Kidney (tissue), 22 donors: ENCODE measurements at places on chromosomes 4 and X. TPM values are rescaled to one million over a fixed set of nuclear protein-coding genes. Genes with fewer than 3 reads are reported as not detected.

The BTC gene
- 6.0 TPM for polyA plus RNA-seq

The HEPH gene
- 6.2 TPM for polyA plus RNA-seq

The VSIG1 gene
- not detected for polyA plus RNA-seq

The FRG2 gene
- not detected for polyA plus RNA-seq

The AFF2 gene
- 0.09 TPM for polyA plus RNA-seq

The LONRF3 gene
- polyA plus RNA-seq: 0.67 TPM

The ADAM29 gene
- polyA plus RNA-seq: not detected

The ADGRG2 gene
- polyA plus RNA-seq: not detected

- no peaks in the 10 kb centered on the region for H3K4me1 ChIP-seq
- no peak for DNase-seq
- H3K36me3 ChIP-seq: no peaks in the 10 kb centered on the region
Measured at GRCh38 chr4:55346851-55347255, 811 bp downstream of the SRD5A3 start.

GRCh38 chr4:47553329-47554125 is 68.5 kb downstream of the ATP10D start:
- peaks cover 23% of the 10 kb centered on the region for H3K36me3 ChIP-seq
- no peak overlapping the region for H3K27ac ChIP-seq
- H3K4me1 ChIP-seq: no peaks in the 10 kb centered on the region
- no peak for DNase-seq

DNA sequence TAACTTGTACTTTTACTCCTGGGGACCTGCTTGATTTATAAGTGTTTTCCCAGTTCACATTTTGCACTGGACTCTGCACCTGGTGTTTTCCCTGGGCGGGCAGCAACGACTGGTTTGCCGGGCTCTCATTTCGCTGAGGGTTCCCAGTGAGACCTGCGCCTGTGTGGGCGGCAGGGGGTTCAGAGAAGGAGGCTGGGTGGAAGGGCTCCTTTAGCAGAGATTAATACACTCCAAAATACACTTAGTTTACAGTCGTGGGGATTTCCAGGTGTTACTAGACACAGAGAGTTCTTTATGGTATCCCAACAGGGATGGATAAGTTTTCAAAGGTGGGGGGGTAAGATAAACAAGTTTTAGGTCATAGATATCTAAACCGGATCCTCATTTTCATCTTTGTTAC is 53.0 kb upstream of the SHISA3 start:
- H3K27ac ChIP-seq: no peak overlapping the region
- DNase-seq: peak; percentile 79

DNA sequence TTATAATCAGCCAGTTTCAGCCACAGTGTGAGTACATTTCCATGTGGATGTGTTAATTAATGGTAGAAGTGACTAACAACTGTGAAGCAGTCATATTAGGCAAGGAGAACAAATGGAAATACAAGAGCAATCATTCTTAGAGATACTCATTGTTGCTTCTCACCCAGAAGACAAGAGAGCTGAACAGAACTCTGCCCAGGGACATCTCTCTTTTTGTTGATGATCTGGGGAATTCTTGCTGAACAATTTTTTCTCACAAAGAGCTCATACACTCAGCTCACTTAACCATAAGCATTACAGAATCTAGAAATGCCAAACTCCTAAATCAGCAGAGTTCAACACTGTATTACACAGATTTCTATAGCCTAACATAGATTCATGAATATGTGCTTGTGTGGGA is 150.1 kb downstream of the COMMD8 start:
- no peak overlapping the region for H3K4me3 ChIP-seq
- DNase-seq: no peak
- H3K36me3 ChIP-seq: no peaks in the 10 kb centered on the region
- no peak overlapping the region for H3K27ac ChIP-seq
- H3K27me3 ChIP-seq: no peaks in the 10 kb centered on the region
- no peaks in the 10 kb centered on the region for H3K4me1 ChIP-seq

DNA sequence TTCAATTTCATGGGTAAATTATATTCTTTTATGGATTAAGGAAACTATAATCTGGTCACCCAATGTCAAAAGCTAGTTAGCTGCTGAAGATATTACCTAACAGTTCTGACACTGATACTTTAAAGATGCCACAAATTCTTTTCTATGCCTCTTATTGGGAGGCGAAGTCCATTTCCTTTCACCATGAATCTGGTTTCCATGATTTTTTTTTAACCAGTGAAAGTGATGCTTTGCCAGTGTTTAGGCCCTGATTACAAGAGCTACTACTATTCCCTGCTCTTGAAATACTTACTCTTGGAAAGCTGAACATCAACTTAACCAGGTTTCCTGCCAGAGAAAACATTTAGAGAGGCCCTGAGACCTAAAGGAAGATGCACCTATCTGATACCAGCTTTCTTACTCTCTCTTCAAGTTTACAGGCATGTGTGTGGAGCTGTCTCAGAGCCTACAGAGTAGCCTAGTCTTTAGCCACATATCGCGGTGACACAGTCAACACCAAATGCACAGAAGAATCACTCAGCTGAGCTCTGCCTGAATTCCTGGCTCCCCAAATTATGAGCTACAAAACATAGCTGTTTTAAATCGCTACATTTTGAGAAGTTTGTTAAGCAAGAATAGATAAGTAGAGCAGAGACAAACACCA is 1280.8 kb downstream of the PCDH7 start:
- H3K36me3 ChIP-seq: no peaks in the 10 kb centered on the region
- DNase-seq: no peak
- H3K27me3 ChIP-seq: no peaks in the 10 kb centered on the region
- no peaks in the 10 kb centered on the region for H3K4me1 ChIP-seq
- no peak overlapping the region for H3K4me3 ChIP-seq

DNA sequence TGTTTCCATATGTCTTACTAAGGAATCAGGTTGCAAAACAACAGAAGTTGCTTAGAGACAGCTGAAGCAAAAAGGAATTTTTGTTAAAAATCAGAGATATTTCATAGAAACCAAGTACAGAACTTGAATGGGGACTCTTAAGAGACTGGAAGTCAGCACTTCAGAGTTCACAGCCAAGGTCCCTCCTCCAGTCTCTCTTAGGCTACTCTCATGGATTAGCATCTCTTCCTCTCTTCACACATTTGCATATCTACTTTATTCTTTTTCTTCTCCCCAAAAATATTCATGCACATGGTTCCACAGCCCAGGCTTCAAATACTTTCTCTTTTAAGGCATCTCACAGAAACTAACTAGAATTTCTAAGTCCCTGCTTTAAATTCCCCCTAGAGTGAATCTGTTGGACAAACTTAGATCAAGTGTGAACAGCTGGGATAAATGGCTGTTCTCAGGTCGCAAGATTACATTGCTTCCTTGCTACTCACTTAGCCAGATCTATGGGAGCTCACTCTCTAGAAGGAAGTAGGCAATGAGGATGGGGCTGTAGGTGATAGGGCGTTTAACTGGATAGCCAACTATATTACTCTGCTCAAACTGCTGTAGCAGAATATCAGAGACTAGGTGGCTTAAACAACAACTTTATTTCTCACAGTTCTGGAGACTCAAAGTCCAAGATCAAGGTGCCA is 73.7 kb upstream of the GALNT7 start:
- no peak overlapping the region for H3K27ac ChIP-seq
- DNase-seq: no peak
- H3K36me3 ChIP-seq: no peaks in the 10 kb centered on the region
- no peaks in the 10 kb centered on the region for H3K27me3 ChIP-seq

- no peaks in the 10 kb centered on the region for H3K4me1 ChIP-seq
- H3K27ac ChIP-seq: no peak overlapping the region
- no peaks in the 10 kb centered on the region for H3K27me3 ChIP-seq
- no peak for DNase-seq
Measured at GRCh38 chr4:7372673-7373072, 62.1 kb downstream of the PSAPL1 start.

GRCh38 chrX:9635368-9635767 is 130.3 kb downstream of the GPR143 start:
- no peak overlapping the region for H3K27ac ChIP-seq
- no peaks in the 10 kb centered on the region for H3K27me3 ChIP-seq
- no peak overlapping the region for H3K4me3 ChIP-seq
- no peaks in the 10 kb centered on the region for H3K4me1 ChIP-seq
- no peaks in the 10 kb centered on the region for H3K36me3 ChIP-seq

DNA sequence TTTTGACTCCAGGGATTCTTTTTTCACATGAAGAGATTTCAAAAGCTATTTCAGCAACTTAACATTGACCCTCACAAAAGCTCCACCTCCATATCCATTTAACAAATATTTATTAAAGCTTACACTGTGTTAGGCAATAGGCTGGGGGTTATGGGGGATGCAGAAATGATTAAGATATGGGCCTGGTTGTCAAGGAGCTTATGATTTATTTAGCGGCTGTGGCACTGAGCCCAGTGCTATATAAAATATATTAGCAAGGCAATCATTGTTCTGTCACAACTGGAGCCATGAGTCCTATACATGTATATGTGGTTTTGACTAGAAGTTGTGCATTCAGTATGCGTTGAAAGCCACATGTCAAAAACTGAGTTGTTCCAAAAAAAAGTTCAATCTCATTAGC is 131.1 kb downstream of the GPC3 start:
- H3K27ac ChIP-seq: no peak overlapping the region
- no peak for DNase-seq
- no peaks in the 10 kb centered on the region for H3K4me1 ChIP-seq
- H3K27me3 ChIP-seq: peaks cover 4% of the 10 kb centered on the region
- H3K4me3 ChIP-seq: no peak overlapping the region
- no peaks in the 10 kb centered on the region for H3K36me3 ChIP-seq

- no peaks in the 10 kb centered on the region for H3K27me3 ChIP-seq
- no peaks in the 10 kb centered on the region for H3K4me1 ChIP-seq
- H3K27ac ChIP-seq: no peak overlapping the region
- no peaks in the 10 kb centered on the region for H3K36me3 ChIP-seq
- no peak for DNase-seq
Measured at GRCh38 chr4:89800012-89800516, 36.9 kb downstream of the SNCA start.

DNA sequence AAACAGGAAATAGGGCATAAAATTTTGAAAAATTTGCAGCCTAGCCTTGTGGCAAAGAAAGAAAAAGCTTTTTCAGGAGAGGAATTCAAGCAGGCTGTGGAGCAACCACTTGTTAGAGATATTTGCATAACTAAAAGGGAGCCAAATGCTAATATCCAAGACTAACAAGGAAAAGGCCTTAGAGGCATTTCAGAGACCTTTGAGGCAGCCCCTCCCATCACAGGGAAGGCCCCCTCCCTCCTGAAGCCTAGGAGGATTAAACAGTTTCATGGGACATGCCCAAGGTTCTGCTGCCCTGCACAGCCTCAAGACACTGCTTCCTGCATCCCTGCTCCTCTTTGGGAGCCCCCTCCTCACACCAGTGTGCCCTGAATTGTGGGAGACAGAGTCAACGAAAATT is 275.4 kb upstream of the SFRP2 start:
- no peak overlapping the region for H3K4me3 ChIP-seq
- no peaks in the 10 kb centered on the region for H3K4me1 ChIP-seq
- no peaks in the 10 kb centered on the region for H3K36me3 ChIP-seq
- H3K27me3 ChIP-seq: no peaks in the 10 kb centered on the region

GRCh38 chrX:96843566-96843965 is 40.1 kb upstream of the RPA4 start:
- peaks cover 2% of the 10 kb centered on the region for H3K27me3 ChIP-seq
- H3K27ac ChIP-seq: no peak overlapping the region
- DNase-seq: no peak
- no peak overlapping the region for H3K4me3 ChIP-seq
- no peaks in the 10 kb centered on the region for H3K36me3 ChIP-seq

DNA sequence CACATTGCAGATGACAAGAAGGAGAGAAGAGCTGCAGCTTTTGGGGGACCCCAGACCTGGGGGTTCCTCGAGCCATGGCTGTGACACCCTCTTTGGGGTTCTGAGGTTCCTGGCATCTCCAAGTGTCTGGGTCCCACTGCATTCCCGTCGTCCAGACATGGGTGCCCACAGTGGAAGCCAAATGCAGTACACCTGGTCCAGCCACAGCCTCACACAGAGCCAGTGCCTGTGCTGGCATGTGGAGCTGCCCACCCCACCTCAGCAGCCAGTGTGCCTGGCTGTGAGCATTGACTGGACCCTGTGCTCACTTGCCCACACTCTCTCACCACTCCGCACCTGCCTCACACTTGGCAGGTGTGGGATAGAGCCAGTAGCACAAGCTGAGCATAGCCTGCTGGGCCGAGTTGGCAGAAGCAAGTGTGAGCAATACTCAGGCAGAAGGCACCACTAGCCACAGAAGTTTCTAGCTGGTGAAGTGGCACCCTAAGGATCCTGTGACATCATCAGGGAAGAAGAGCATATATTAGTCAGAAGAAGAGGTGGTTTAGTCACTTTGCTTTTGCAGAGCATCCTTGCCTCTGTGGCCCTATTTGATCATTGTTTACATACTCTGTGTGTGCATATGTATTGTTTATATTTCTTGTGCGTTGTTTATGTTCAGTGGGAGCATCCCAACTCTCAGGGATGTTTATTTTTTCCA is 65.0 kb upstream of the MAGEB2 start:
- no peaks in the 10 kb centered on the region for H3K4me1 ChIP-seq
- DNase-seq: no peak
- H3K27ac ChIP-seq: no peak overlapping the region

DNA sequence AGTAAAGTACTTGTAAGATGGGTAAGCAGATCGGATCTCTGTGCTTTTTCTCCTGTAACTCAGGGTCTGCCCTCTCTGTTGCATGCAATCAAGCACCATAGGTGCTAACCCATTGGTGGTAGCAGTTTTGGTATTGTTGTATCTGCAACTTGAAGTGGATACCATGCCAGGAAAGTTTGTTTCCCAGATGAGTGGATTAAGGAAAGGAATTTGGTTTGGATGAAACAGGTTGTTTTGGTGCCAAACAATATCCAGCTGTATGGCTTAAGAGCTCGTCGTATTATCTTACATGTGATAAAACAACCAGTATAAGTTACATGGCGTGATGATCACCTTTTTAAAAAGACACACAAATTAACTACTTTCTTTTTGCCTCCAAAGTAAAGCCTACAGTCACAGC is 280.9 kb upstream of the TENM3 start:
- no peak for DNase-seq
- H3K27ac ChIP-seq: no peak overlapping the region
- no peaks in the 10 kb centered on the region for H3K4me1 ChIP-seq
- no peaks in the 10 kb centered on the region for H3K36me3 ChIP-seq

DNA sequence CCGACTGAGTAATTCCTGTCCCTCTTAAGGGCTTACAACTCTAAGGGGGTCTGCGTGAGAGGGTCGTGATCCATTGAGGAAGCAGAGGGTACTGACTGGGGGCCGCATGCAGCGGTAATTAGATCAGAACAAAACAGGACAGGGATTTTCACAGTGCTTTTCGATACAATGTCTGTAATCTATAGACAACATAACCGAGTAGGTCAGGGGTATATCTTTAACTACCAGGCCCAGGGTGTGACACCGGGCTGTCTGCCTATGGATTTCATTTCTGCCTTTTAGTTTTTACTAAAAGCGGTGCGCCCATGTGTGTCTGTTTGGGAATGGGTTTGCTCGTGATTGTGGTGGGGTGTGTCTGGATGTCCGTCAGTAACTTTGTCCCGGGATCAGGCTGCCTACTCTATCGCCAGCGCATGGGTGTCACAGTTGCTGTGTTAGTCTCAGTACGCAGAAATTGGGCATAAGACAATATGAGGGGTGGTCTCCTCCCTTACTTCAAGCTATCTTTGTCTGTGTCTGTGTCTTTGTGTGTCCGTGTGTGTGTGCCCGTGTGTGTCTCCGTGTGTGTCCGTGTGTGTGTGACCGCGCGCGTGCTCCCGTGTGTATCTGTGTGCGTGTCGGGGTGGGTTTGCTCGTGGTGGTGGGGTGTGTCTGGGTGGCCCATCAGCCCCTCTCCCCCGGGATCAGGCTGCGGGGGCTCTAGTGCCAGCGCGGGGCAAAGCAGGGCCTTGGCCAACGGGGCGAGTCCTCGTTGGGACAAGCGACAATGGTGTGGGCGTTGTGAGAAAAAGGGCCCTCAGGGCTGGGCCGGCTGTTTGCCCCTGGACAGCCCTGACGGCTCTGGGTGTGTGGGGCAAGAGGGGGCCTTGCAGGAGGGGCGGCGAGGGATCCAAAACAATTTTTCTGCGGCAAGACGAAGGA is 10.4 kb downstream of the FRG2 start:
- no peaks in the 10 kb centered on the region for H3K4me1 ChIP-seq
- H3K27me3 ChIP-seq: peaks cover 41% of the 10 kb centered on the region
- H3K27ac ChIP-seq: no peak overlapping the region
- H3K36me3 ChIP-seq: no peaks in the 10 kb centered on the region
